ENCODE measurements at places on chromosomes 6 and 20. TPM values are rescaled to one million over a fixed set of nuclear protein-coding genes. Genes with fewer than 3 reads are reported as not detected.

SLC29A1 gene
- 1.8 TPM for total RNA-seq

OPN5 gene
- total RNA-seq = not detected

TP53INP2 gene
- 0.53 TPM for total RNA-seq

FKBP1A gene
- total RNA-seq = 46.9 TPM

RBM24 gene
- total RNA-seq = 0.13 TPM

SPDEF gene
- total RNA-seq = 2.4 TPM

C20orf202 gene
- total RNA-seq = not detected

KATNA1 gene
- 37.6 TPM for total RNA-seq

SIRPA gene
- total RNA-seq = 6.8 TPM

C6orf132 gene
- 11.3 TPM for total RNA-seq

SPTLC3 gene
- total RNA-seq = 4.6 TPM

GRIK2 gene
- 0.38 TPM for total RNA-seq

TDRD6 gene
- total RNA-seq = 0.26 TPM

E2F1 gene
- total RNA-seq = 0.26 TPM

HS3ST5 gene
- not detected for total RNA-seq

KLC4 gene
- total RNA-seq = 14.5 TPM

MACROD2 gene
- total RNA-seq = 1.6 TPM

FILIP1 gene
- under 0.01 TPM for total RNA-seq

TMEM170B gene
- total RNA-seq = 0.13 TPM

TCFL5 gene
- 13.2 TPM for total RNA-seq

CCM2L gene
- total RNA-seq = not detected

SLC22A2 gene
- not detected for total RNA-seq

EIF6 gene
- total RNA-seq = 226 TPM

LPA gene
- total RNA-seq = 0.26 TPM

ZKSCAN8 gene
- 6.4 TPM for total RNA-seq

FAM209A gene
- not detected for total RNA-seq

PSORS1C2 gene
- total RNA-seq = not detected

RBPJL gene
- not detected for total RNA-seq

MOG gene
- total RNA-seq = not detected

GJA10 gene
- not detected for total RNA-seq

HSPA12B gene
- not detected for total RNA-seq

XRN2 gene
- 78.2 TPM for total RNA-seq

HSD17B8 gene
- total RNA-seq = 76.4 TPM

LY6G6F gene
- not detected for total RNA-seq

SDC4 gene
- total RNA-seq = 272 TPM

HLA-DMA gene
- 2.8 TPM for total RNA-seq

SLC52A3 gene
- 0.26 TPM for total RNA-seq

SLC17A4 gene
- total RNA-seq = not detected

HLA-G gene
- total RNA-seq = 13.2 TPM

PPIL4 gene
- 26.2 TPM for total RNA-seq

TRIM15 gene
- not detected for total RNA-seq

MYH7B gene
- under 0.01 TPM for total RNA-seq

POLR1H gene
- 62.1 TPM for total RNA-seq

SLC22A16 gene
- total RNA-seq = not detected

PHIP gene
- 13.2 TPM for total RNA-seq

RIMS1 gene
- under 0.01 TPM for total RNA-seq

SAMD10 gene
- 2.7 TPM for total RNA-seq

ACSS1 gene
- total RNA-seq = 0.64 TPM

DOK5 gene
- 0.13 TPM for total RNA-seq

LGSN gene
- total RNA-seq = under 0.01 TPM

XKR7 gene
- not detected for total RNA-seq

GLO1 gene
- total RNA-seq = 95.0 TPM

FOXS1 gene
- not detected for total RNA-seq

TBPL1 gene
- total RNA-seq = 18.4 TPM

APOBEC2 gene
- not detected for total RNA-seq

RUNX2 gene
- total RNA-seq = 0.79 TPM

BANF2 gene
- total RNA-seq = not detected

JAG1 gene
- 310 TPM for total RNA-seq

AIF1 gene
- total RNA-seq = not detected
